ENCODE measurements at places on chromosomes 5 and 9.
A peak's percentile ranks its signal among the peaks of the same experiment; 100 is the strongest.

DNA sequence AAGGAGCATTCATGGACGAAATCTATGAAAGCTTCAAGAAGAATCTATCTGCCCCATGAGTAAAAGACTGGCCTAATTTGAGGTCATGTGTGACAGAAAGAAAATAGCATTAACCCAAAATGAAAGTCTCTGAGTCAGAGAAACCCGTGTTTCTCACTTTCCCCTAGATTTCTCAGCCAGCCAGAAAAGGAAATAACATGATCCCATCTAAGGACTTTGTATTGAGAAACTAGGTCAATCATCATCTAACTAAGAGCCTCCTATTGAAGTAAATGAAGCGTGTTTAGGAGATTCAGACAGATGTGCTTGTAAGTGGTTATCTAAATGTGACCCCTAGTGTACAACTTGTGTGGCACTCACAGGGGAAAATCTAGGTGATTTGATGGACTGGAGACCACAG, 77.3 kb upstream of the ZNF366 start:
- H3K27me3 ChIP-seq: no peaks in the 10 kb centered on the region
- no peak for DNase-seq
- H3K4me1 ChIP-seq: no peaks in the 10 kb centered on the region

- H3K27me3 ChIP-seq: no peaks in the 10 kb centered on the region
- no peak overlapping the region for H3K4me3 ChIP-seq
- H3K36me3 ChIP-seq: no peaks in the 10 kb centered on the region
- no peak for DNase-seq
- no peak overlapping the region for H3K27ac ChIP-seq
Measured at GRCh38 chr5:159902444-159903121, 13.7 kb upstream of the ADRA1B start.

- H3K27me3 ChIP-seq: no peaks in the 10 kb centered on the region
- no peak overlapping the region for H3K27ac ChIP-seq
- no peaks in the 10 kb centered on the region for H3K36me3 ChIP-seq
- DNase-seq: peak; percentile 21
- no peak overlapping the region for H3K4me3 ChIP-seq
- peaks cover 11% of the 10 kb centered on the region for H3K4me1 ChIP-seq
Measured at GRCh38 chr9:120935383-120935857, 8.8 kb upstream of the TRAF1 start.

DNA sequence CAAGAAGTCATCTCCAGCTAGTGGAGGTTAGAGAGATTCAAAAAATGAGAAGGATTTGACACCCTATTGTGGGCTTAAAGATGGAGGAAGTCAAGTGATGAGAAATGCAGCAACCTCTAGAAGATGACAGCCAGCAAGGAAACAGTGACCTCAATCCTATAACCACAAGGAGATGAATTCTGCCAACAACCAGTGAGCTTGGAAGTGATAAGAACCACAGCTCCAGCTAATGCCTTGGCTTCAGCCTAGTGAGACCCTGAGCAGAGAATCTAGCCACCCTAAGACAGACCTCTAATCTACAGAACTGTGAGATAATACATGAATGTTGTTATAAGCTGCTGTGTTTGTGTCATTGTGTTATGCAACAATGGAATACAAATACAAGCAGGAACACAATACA, 262.4 kb downstream of the GRIA1 start:
- DNase-seq: no peak
- H3K27ac ChIP-seq: no peak overlapping the region
- peak overlapping the region; percentile 24 for H3K4me3 ChIP-seq
- H3K27me3 ChIP-seq: no peaks in the 10 kb centered on the region
- H3K4me1 ChIP-seq: peaks cover 6% of the 10 kb centered on the region

DNA sequence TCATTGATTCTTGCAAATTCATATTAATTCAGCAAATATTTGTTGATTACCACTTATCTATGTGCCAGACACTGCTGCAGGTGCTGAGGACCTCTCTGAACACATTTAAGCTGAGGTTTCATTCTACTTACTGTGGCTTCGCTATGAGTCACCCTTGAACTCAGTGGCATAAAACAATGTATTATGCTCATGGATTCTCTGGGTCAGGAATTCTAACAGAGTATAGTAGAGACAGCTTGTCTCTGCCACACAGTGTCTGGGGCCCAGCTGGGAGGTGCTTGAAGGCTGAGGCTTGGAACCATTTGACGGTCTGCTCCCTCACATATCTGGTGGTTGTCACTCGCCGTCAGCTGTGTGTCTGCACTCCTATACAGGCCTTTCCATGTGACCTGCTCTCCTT, 124.3 kb upstream of the NR3C1 start:
- no peak overlapping the region for H3K27ac ChIP-seq
- H3K4me3 ChIP-seq: no peak overlapping the region
- no peaks in the 10 kb centered on the region for H3K36me3 ChIP-seq
- no peak for DNase-seq

- H3K27ac ChIP-seq: no peak overlapping the region
- no peaks in the 10 kb centered on the region for H3K36me3 ChIP-seq
- H3K4me3 ChIP-seq: peak overlapping the region; percentile 92
- peaks cover 43% of the 10 kb centered on the region for H3K27me3 ChIP-seq
- no peaks in the 10 kb centered on the region for H3K4me1 ChIP-seq
- DNase-seq: peak; percentile 78
Measured at GRCh38 chr9:95511952-95512708, 4.6 kb downstream of the PTCH1 start.

DNA sequence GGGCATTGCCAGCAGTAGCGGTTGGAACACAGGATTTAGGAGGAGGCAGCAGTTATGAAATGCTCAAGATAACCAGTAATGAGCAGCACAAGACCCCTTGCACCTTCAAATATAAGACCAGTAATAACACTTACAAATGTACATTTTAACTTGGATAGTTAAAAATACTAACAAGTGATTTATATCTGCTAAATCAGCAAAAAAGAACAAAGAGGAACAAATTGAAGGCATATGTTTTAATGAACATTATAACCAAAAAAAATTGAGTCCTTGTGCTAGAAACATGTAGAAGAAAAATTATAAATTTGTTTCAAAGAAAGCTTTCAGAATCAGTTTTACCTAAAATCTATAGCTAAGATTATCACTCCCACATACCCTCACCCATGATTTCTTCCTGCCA, 52.0 kb downstream of the ALDH7A1 start:
- no peak overlapping the region for H3K4me3 ChIP-seq
- no peaks in the 10 kb centered on the region for H3K27me3 ChIP-seq
- H3K4me1 ChIP-seq: no peaks in the 10 kb centered on the region
- H3K36me3 ChIP-seq: peaks cover 31% of the 10 kb centered on the region

DNA sequence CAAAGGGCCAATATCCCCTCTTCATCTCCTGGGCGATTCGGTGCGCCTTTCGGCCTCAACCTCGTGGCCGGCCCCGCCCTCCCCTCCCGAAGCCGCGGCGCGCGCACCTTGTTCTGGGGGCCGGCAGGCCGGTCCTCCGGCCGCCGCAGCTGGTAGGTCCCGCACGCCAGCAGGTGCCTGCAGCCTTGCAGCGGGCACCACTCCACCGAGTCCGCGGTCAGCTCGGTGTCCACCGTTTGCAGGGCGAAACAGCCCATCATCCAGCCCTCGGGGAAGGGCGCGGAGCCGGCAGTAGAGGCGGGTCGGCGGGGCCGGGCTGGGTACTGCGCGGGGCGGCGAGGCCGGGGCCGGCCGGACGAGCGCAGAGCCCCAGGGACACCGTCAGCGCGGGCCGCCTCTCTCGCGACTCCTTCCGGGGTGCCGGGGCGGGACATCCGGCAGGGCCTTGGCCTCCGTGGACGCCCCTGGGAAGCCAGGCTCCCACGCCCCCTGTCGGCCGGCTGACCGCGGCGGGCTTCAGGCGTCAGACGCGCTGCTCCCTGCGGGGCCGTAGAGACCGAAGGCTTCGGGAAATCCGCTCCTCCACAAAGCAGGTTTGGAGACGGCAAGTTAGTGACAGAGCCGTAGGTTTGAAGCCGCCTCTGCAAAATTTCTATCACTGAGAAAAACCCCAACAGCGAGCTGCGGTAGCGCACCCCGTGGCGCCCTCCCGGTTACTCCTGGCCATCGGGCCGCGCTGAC, at the start of gene DPH7:
DPH7 (minus strand) TSS at position 408 of the 741 bp plus-strand sequence; CDS start at position 260, 148 bp downstream.
- H3K27ac ChIP-seq: peak within 1 kb of the TSS; percentile 83
- peaks cover 7% of the 10 kb centered on the region for H3K4me1 ChIP-seq
- peak; percentile 99 for DNase-seq
- H3K27me3 ChIP-seq: no peaks in the 10 kb centered on the region
- peaks cover 56% of the 10 kb centered on the region for H3K36me3 ChIP-seq
- H3K4me3 ChIP-seq: peak within 1 kb of the TSS; percentile 82

DNA sequence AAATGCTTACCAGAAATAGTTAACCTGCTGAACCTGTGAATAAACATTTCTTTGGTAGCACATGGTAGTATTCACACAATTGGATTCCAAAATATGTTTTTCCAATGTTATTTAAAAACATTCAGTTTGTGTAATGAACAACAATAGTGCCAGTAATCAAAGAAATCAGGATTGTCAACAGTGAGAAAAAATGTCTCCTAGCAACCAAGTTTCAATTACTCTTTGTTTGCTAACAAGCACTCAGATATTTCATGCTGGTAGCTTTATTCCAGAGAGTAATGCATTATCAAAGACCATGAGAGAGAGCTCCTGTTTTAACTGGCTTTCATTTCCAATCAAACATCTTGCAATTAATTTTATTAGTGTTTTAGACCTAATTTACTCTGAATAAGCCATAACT, 768.1 kb upstream of the GRAMD2B start:
- DNase-seq: no peak
- H3K27ac ChIP-seq: no peak overlapping the region
- H3K4me3 ChIP-seq: no peak overlapping the region
- no peaks in the 10 kb centered on the region for H3K36me3 ChIP-seq

DNA sequence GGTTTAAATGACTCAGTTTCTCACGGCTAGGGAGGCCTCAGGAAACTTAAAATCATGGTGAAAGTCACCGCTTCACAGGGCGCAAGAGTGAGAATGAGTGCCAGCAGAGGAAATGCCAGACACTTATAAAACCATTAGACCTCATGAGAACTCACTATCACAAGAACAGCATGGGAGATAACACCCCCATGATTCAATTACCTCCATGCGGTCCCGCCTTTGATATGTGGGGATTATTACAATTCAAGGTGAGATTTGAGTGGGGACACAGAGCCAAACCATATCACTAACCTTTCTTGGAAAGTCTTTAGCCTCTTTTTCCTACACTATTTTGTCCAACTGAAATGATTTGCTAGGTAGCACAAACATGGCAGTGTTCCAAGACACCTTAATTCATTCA, 533.9 kb upstream of the NUDT12 start:
- H3K36me3 ChIP-seq: no peaks in the 10 kb centered on the region
- no peak overlapping the region for H3K4me3 ChIP-seq

DNA sequence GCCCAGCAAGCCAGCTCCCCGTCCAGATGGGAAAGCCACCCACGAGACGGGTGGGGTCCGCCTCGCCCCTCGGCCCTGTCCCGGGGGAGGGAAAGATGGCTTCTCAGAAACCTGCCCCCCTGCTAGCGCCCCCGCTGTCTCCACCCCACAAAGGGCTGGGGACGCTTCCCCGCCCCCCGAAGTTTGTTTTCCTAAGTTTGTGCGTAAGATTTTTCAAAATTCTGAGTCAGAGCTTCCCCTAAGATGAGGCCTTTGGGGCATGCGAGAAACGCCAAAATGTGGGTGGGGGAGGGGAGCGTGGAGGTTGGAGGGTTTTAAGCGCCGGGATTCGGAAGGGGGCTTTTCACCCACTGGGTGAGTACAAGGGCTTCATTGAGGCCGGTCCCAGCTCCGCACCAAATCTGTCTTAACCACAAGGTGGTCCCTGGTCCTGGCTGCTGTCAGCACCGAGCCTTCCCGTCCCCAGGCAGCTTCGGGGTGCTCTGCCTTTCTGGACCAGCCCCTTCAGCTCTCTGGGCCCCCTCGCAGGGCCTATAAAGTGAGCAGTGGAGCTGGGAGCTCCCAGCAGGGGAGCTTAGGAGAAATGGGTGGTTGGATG, 32.3 kb downstream of the PRRX2 start:
- no peak overlapping the region for H3K27ac ChIP-seq
- peak overlapping the region; percentile 56 for H3K4me3 ChIP-seq
- H3K27me3 ChIP-seq: peaks cover 24% of the 10 kb centered on the region

- no peak overlapping the region for H3K4me3 ChIP-seq
- no peak overlapping the region for H3K27ac ChIP-seq
- DNase-seq: peak; percentile 71
- no peaks in the 10 kb centered on the region for H3K27me3 ChIP-seq
- no peaks in the 10 kb centered on the region for H3K36me3 ChIP-seq
- no peaks in the 10 kb centered on the region for H3K4me1 ChIP-seq
Measured at GRCh38 chr5:11075035-11075805, 314.2 kb upstream of the DAP start.

- peaks cover 7% of the 10 kb centered on the region for H3K4me1 ChIP-seq
- H3K4me3 ChIP-seq: no peak overlapping the region
- peaks cover 65% of the 10 kb centered on the region for H3K27me3 ChIP-seq
- H3K27ac ChIP-seq: no peak overlapping the region
- no peaks in the 10 kb centered on the region for H3K36me3 ChIP-seq
Measured at GRCh38 chr9:7782400-7783120, 17.0 kb downstream of the DMAC1 start.

DNA sequence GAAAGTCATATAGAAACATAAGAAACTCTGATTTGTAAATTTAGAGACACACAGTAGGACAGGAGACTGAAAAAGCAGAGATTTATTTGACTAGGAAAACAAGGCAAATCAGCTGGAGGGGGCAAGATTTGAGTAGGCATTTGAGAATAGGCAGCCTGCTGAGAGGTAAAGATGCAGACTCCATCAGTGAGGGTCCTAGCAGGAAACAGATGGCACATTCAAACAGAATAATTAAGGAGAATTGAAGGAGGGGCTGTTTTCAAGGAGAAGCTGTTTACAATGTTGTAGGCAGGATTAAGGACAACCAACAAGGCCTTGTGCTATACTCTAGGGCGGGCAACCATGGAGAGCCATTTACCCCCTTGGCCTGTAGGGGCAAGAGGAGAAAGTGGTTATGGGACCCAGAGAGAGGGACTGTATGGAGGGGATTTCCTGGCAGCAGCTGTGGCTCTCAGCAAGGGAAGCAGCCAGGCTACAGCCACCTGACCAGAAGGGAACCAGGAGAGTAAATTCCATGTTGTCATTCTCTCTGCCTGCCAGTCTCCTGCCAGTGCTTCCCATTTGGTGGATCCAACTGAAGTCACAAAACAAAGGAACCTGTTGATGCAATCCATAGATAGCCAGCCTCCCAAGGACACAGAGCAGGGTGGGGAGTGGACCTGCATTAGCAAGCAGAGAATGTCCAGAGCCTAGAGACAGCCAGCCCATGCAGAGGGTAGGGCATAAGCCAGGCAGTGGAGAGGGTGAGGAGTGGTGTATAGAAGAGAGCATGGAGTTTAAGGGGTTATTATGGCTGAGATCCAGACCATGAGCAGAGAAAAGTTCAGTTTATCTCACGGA, 38.2 kb downstream of the PAPPA start:
- no peaks in the 10 kb centered on the region for H3K4me1 ChIP-seq
- peaks cover 1% of the 10 kb centered on the region for H3K27me3 ChIP-seq
- H3K4me3 ChIP-seq: no peak overlapping the region

Measured in endodermal cell (in vitro differentiated cells).